ENCODE measurements at places on chromosomes 11 and 22.

- peak; percentile 79 for DNase-seq
These were observed 34.3 kb downstream of the TSPAN18 start for GRCh38 chr11:44760917-44761550.

DNA sequence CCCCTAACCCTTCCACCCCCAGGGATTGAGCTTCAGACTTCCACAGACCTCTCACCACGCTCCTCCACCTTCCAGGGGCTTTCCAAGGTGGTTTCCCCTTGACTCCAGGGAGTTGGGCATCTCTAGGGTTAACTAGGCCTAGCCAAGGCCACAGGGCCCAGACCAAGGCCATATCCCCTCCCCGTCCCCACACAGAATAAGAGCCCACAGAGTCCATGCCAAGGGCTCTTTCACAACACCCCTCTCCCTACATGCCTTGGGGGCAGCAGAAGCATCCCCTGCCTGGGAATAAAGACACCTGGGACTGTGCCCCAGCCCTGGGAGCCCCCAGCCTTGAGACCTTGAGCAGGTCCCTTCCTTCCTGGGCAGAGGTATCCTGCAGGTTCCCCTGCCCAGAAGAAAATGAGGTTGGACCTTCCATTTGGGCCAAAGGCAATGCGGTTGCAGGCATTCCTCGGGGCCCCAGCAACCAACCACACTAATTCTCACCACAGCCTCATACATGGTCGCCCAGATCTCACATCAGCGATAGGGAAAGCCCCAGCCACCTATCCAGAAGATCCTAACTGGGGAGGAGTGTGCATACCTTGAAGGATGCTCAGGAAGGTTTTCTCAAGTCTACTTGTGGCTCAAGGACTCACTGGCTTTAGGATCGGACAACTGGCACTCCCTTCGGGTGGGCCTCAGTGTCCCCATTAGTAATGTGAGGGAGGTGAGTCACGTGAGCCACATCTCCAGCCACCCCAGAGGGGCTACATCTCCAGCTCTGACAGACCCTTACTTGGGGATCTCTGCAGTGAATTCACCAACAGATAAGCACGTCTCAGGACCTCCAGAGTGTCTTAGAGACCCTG is 1.7 kb downstream of the GDPD5 start:
- DNase-seq = no peak

- peak; percentile 40 for DNase-seq
These were observed 19.6 kb downstream of the PRR14L start for GRCh38 chr22:31730344-31730711.

DNA sequence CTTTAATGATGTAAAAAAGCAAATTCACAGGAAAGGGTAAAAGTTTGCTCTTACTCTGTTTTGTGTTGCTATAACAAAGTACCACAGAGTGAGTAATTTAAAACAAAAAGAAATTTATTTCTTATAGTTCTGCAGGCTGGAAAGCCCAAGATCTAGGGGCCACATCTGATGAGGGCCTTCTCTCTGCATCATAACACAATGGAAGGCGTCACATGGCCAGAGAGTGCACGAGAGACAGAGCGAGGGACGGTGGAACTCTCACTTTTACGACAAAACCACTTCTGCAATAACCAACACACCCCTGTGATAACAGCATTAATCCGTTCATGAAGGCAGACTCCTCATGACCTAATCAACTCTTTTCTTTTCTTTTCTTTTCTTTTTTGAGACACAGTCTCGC is 31.1 kb downstream of the CD6 start:
- no peak for DNase-seq

DNA sequence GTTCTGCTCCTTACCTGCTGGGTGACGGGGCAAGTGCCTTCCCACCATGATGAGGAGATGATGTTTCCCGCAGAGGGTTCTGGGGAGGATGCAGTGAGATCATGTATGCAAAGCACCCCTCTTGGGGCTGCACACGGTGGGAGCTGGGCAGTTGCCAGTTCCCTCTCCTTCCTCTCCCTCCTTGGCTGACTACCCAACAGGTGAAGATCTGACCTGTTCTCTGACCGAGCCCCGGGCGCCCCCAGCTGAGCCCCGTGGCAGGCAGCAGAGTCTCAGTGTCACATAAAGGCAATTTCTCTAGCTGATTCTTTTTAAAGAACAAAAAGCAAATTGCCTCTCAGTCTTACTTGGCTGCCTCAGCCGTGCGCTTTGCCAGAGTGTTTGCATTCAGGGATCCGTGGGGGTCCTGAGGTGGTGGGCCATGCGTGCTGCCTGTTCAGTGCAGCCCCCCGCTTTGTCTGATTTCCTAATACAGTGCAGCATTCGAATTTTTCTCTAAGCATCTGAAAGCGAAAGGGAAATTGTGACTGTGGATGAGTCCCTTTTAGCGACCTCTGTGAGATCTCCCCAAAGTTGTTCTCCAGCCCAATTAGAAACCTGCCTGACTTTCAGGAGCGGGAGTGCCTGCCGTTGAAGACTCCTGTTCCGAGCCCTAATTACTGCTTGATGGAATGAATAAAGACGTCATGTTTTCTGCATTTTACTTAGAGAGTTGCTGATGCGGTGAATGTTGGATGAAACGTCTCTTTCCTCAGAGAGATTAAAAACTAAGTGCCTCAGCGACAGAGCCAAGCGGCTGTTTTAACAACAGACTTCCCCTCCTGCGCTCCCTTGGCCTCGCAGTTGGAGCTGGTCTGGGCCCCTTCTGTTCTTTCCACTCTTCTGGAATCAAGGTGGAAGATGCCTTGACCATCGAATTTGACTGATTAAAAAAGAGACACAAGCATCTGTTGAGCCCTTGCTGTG is 86.0 kb downstream of the GRIK4 start:
- no peak for DNase-seq

GRCh38 chr11:12411806-12412727 is 34.7 kb downstream of the PARVA start:
- peak; percentile 75 for DNase-seq

DNA sequence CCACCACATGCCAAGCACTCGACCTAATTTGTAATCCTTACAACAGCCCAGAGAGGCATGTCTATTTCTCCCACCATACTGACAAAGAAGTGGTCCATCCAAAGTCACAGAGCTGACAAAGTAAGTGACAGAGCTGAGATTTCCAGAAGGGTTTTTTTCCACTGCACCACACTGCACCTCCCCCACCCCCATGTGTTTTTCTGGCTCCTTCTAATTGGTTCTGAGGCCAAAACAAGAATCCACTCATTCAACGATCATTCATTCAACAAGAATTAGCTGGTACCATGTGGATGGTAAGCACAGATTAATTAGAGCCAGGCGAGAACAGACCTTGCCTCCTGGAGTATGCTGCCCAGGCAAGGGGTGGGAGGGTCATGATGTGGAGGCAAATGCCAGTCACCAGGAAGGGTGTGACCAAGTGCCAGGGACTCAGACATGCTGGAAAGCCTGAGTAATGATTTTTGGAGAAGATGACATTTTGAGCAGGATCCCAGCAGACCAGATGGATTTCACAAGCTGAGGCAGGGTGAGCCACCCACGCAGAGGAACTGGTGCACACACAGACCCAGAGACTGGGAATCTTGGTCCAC is 14.9 kb upstream of the PRG2 start:
- no peak for DNase-seq

DNA sequence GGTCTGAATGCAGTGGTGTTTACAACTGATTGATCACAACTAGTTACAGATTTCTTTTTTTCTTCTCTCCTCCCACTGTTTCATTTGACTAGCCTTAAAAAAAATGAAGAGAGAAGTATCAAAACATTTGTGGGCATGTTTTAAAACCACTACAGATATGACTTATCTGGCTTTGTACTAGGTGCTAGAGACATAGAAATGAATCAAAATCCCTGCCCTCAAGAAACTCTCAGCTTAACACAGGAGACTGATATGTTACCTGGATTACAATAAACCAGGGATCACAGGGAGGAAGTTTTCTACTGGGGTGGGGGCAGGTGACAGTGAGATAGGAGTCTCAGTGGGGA is 25.2 kb upstream of the CTR9 start:
- no peak for DNase-seq

- peak; percentile 59 for DNase-seq
These were observed 1.1 kb downstream of the CREB3L1 start for GRCh38 chr11:46278387-46279125.

DNA sequence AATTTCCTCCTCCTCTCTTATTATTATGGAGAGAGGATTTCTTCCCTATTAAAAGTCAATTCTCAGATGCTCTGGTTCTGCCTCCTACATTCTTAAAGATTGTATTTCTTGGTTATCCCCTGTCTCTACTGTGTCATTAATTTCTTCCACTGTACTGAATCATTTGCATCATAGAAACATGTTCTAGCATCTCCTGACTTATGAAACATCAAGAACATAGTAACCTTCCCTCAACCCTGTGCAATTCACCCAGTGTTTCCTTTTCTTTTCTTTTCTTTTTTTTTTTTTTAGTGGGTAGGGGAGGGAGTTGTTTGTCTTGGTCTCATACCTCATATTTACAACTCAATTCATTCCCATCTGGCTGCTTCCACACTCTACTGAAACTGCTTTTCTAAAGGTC is 288.0 kb upstream of the PLET1 start:
- DNase-seq = no peak

DNA sequence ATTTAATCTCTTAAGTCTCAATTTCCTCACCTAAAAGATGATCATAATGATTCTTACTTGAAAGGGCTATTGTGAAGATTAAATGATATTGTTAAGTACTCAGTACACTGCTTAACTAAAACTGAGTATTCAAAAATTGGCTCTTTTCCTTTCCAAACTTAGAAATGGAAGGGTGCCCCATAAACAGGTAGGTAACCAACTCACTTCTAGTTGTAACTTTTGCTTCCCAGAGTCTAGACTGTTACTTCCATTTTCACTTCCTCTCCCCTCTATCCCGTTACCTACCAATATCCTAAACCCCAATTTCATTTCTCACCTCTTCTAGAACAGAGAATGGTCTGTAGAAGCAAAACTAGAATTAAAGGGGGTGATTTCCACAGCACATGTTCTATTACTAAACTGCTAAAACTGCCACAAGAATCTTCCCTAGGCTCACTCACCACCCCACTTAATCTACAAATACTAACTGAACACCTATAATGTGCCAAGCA is 50.0 kb downstream of the RRAS2 start:
- DNase-seq = no peak

DNA sequence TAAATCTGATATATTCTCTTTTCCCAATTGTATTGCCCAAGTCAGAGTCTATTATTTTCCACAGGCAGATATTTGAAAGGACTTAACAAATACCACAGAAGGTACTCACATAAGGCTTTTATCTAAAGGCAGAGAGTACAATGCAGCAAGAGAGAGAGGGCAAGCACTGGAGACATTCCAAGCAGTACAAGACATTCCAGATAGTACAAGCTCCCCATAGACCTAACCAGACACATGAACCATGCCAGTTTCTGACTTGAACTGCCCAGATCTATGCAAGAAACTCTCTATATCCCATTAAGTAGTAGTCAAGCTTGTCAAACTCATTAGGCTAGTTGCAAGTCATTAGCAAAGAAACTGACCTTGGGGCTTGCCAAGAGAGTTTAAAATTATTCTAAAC is 11.2 kb upstream of the MS4A6E start:
- DNase-seq = no peak

GRCh38 chr11:79116600-79116999 is 324.2 kb downstream of the TENM4 start:
- DNase-seq = no peak

GRCh38 chr11:36177836-36178235 is 111.4 kb downstream of the COMMD9 start:
- peak; percentile 70 for DNase-seq

DNA sequence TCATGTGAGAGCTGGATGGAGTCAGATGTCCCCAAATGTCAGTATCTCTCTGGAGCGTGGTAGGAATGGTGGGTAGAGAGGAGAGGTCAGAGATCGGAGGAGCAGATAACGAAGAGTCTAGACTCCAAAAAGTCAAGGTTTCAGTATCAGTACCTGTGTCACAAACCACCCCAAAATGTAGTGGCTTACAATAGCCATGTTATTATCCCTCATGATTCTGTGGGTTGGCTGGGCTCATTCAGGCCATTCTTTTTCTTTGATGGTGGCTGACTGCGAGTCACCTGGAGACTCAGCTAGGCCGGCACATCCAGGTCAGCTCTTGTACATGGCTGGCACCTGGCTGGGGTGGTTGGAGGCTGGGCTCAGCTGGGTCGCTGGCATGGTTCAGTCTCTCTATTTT is 7.3 kb upstream of the SSTR3 start:
- DNase-seq = no peak

GRCh38 chr11:44051171-44051570 is 3.4 kb downstream of the ACCSL start:
- no peak for DNase-seq

- no peak for DNase-seq
These were observed at the start of gene CARNS1 for GRCh38 chr11:67415501-67416304. Gene CARNS1 (plus strand): TSS chr11:67415678. CDS start chr11:67416200, 522 bp downstream.

GRCh38 chr11:66259956-66260355 is 8.5 kb upstream of the RAB1B start:
- DNase-seq = no peak

GRCh38 chr22:47295226-47295901 is 532.9 kb downstream of the TBC1D22A start:
- no peak for DNase-seq

DNA sequence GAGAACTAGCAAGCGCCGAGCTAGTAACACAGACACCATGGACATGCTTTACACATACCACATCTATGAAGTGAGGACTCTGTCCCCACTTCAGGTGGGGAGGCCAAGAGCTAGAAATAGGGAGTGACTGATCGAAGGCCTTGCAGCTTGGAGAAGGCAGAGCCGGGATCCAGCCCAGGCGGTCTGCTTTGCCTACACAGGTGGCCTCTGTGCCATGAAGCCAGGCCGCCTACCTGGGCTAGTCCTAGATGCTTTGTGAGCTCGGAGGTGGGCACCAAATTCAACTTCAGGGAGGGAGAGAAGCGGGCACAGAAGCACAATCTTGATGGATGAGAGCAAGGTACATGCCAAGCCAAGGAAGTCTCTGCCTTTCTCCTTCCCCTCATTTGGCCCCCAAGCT is 117.2 kb downstream of the TIMP3 start:
- no peak for DNase-seq

DNA sequence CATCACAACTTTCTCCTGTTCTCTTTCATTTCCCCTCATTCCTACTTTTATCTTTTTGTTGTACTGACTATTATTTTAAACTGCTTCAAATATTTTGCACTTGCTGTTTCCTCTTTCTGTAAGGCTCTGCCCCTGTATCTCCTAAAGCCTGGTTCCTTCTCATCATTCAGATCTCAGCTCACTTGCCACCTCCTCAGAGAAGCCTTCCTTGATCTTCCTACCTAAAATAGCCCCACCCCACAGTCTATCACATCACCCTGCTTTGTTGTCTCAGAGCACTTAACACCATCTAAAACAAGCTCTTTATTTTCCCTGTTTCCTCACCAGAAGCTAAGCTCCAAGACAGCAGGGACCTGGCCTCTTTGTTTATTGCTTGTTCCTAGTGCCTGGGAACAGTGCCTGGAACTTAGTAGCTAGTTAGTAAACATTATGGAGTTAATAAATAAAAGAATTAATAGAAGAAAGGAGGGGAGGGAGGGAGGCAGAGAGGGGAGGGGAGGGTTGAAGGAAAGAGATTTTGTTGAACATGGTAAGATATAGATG is 2.5 kb upstream of the STK33 start:
- no peak for DNase-seq

Measured in hematopoietic multipotent progenitor cell treated with erythropoietin and hydrocortisone succinate and interleukin-3 and kit ligand, for 4 days (in vitro differentiated cells).